ENCODE measurements at places on chromosomes 3 and 15. TPM values are rescaled to one million over a fixed set of nuclear protein-coding genes. Genes with fewer than 3 reads are reported as not detected.

Gene CHL1
- total RNA-seq = not detected

Gene LINGO1
- not detected for total RNA-seq

GRCh38 chr15:100862162-100862561 is 17.5 kb upstream of the ALDH1A3 start:
- no peaks in the 10 kb centered on the region for H3K36me3 ChIP-seq
- H3K27me3 ChIP-seq = no peaks in the 10 kb centered on the region
- H3K27ac ChIP-seq = no peak overlapping the region
- H3K4me3 ChIP-seq = no peak overlapping the region
- H3K4me1 ChIP-seq = peaks cover 5% of the 10 kb centered on the region
- no peak for DNase-seq

Gene EFCC1
- not detected for total RNA-seq

Gene TBC1D21
- total RNA-seq = not detected

All from GM23248 (cell line).